ENCODE measurements at places on chromosomes 12 and 14.

GRCh38 chr12:54383041-54383609 is 1.4 kb downstream of the ZNF385A start:
- no peak for DNase-seq

DNA sequence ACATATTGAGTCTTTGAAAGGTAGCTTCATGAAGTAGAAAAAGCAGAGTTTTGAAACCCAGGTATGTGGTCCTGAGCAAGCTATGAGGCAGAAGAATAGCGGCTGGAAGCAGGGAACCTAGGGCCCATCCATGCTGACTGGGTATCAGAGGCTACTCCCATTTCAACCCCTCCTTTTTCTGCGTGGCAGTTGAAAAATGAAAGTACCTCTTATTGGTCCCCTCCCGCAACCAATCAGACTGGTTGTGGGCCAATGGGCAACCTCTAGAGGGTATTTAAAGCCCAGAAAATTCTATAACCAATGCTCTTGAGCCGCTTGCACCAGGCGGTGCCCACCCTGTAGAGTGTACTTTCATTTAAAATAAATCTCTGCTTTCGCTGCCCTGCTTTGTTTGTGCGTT is 1.6 kb upstream of the SNRPF start:
- DNase-seq = no peak

GRCh38 chr14:68039593-68039992 is 220.0 kb downstream of the RAD51B start:
- no peak for DNase-seq

GRCh38 chr12:2845280-2845679 is 10.4 kb upstream of the NRIP2 start:
- DNase-seq = no peak

DNA sequence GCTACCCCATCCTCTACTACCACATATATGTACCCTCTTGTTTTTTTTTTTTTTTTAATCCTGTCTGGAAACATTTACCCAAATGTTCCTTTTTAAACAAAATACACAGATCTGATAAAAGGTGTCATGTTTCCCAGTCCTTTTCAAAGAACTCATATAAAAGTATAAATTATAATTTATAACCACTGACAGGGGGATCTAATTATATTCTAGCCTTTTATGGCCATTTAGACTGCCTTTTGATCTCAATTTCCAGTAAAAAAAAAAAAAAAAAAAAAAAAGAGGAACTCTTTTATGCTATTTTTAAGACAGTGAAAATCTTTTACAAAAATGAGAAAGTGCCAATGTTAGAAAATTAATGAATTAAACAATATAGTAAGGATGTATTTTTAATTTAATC is 65.0 kb downstream of the NAV3 start:
- no peak for DNase-seq

DNA sequence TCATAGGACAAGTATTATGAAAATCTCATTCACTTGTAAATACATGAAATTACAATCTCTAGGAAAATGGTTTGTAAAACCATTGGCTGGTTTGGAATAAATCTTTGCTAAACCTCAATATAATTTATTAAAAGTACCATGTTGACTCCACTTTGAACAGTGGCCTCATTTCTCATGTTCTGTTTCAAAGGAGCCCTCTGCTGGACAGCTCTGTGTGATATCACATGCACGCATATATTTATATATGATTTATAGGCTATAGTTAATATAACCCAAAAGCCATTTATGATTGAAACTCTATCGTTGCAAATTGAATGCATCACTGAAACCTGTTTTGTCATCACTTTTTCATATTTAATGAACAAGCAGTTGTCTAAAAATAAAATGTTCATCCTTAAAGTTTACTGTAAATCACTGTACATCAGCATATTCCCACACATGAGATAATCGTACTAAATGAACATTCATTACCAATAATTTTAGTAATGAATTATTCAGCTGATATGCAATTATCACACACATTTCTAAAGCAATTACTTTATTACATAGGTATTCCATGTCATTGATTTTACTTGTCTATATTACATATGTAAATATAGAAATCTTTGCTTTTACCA is 493.8 kb downstream of the NPAS3 start:
- DNase-seq = no peak

DNA sequence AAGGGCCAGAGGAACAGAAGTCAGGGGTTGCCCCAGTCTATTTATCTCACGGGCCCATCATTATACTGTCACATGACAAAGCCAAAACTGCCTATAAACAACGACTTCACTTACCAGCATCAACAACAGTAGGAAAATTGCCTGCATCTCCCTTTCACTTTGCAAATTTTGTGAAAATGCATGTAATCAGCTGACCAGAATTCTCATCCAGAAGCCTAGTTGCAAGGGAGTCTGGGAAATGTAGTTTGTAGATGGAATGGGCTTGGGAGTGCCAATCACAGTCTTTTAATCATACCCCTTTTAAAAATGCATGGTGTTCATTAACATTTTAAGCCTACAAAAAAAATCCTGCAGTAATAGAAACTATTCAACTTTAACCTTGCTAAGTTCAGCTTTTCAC is 369.3 kb upstream of the TMPO start:
- no peak for DNase-seq

GRCh38 chr12:102960766-102961465 is 3.4 kb downstream of the ASCL1 start:
- DNase-seq = no peak

- DNase-seq = no peak
These were observed 183.9 kb downstream of the PIWIL1 start for GRCh38 chr12:130521375-130522124.

All from vagina (tissue), 2 donors.